ENCODE measurements at places on chromosomes 2 and 18.

- no peak for DNase-seq
Observed at GRCh38 chr2:194015751-194016150, 1641.3 kb upstream of the SLC39A10 start.

GRCh38 chr18:77702686-77703085 is 453.0 kb downstream of the GALR1 start:
- no peak for DNase-seq

DNA sequence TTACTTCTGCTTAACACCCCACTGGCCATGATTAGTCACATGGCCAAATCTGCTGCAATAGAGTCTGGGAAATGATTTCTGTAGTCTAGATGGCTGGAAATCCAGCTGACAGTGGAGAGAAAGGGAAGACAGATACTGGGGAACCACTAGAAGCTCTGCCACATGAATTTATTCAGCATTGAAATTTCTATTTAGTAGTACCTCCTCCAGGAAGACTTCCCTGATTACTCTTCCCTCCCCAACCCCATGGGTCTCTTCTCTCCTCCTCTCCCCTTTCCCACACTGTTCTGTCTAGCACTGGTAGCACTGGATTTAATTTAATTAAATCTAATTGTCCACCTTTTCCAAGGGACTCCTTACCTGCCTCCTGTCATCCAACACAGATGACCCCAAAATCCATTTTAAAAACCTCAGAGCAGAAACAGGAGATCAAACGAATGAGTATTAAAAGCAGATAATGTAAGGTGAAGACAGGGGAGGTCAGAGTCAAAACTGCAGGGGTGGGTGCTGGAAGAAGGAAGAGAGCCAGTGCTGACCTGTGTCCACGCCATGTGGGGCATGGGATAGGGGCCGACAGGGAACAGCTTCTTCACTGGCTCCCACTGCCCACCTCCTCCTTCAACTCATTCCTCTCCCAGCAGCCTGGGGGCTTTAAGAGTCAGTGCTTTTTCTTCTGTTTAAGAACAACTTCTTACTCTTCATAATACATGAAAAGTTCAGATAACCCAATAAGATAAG is 169.2 kb upstream of the HS6ST1 start:
- DNase-seq = peak; percentile 15

DNA sequence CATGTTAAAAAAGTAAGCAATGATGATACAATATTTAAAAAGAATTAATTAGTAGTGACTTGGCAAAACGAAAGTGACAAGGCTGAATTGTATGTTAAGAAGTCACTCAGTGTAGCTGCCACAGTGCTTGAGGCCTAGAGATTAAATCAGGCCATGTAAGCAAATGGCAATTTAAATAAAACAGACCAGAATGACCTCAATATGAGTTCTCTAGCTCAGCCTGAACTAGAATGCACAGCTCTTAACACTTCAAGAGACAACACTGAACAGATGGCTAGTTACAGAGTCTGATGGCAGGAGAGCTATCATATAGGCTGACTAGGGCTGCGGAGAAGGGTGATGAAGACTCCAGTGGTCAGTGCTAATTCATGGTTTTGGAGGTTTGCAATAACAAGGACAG is 117.9 kb upstream of the ZBTB14 start:
- no peak for DNase-seq

DNA sequence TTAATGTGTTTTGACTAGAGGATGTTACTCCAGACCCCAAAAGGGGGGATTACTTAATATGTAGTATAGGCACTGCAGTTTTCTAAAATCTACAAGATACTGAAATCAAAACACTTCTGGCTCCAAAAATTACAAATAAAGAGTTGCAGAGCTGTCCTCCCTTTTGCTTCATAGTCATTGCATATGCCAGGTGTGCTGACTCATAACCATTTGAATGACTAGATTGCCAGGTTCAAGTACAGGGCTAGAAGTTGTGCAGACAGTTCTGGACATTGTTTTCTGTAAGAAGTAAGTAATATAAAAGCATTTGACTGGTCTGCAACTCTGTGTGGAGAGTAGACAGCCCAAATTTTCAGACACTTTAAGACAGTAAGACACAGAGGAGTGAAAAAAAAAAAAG is 6.7 kb downstream of the CWC22 start:
- no peak for DNase-seq

- DNase-seq = no peak
Observed at GRCh38 chr2:210584834-210585233, 28.4 kb downstream of the CPS1 start.
